ENCODE measurements at places on chromosomes 3 and 15. TPM values are rescaled to one million over a fixed set of nuclear protein-coding genes. Genes with fewer than 3 reads are reported as not detected.

GRCh38 chr15:90160781-90161727, 40.1 kb upstream of the SEMA4B start:
- H3K27ac ChIP-seq, result peak overlapping the region; percentile 71
- peaks cover 53% of the 10 kb centered on the region for H3K4me1 ChIP-seq
- H3K4me3 ChIP-seq, result no peak overlapping the region
- H3K27me3 ChIP-seq, result no peaks in the 10 kb centered on the region

DNA sequence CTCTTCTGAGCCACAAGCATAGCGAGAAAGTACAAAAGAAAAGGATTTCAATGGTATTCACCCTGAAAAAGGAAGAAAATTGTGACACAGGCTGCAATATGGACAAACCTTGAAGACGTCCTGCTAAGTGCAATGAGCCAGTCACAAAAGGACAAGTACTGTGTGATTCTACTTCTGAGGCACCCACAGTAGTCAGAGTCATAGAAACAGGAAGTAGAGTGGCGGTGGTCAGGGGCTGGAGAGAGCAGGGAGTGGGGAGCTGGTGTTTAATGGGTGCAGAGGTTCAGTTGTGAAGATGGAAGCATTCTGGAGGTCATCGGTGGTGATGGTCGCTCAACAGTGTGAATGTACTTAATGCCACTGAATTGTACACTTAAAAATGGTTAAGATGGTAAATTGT, 180.5 kb downstream of the APBA2 start:
- no peak overlapping the region for H3K4me3 ChIP-seq
- H3K4me1 ChIP-seq, result no peaks in the 10 kb centered on the region
- no peak for DNase-seq
- no peak overlapping the region for H3K27ac ChIP-seq
- H3K27me3 ChIP-seq, result no peaks in the 10 kb centered on the region

GRCh38 chr3:119817071-119817470, 35.2 kb downstream of the NR1I2 start:
- no peaks in the 10 kb centered on the region for H3K27me3 ChIP-seq
- H3K4me3 ChIP-seq, result no peak overlapping the region
- no peaks in the 10 kb centered on the region for H3K4me1 ChIP-seq

GRCh38 chr3:172476347-172476746, 28.1 kb upstream of the GHSR start:
- no peaks in the 10 kb centered on the region for H3K27me3 ChIP-seq
- no peak for DNase-seq
- no peaks in the 10 kb centered on the region for H3K36me3 ChIP-seq
- H3K27ac ChIP-seq, result no peak overlapping the region
- H3K4me3 ChIP-seq, result peak overlapping the region; percentile 46

- H3K27me3 ChIP-seq, result no peaks in the 10 kb centered on the region
- no peaks in the 10 kb centered on the region for H3K36me3 ChIP-seq
- no peak overlapping the region for H3K27ac ChIP-seq
- no peak for DNase-seq
- H3K4me1 ChIP-seq, result no peaks in the 10 kb centered on the region
Measured at GRCh38 chr15:91124132-91124531, 24.1 kb downstream of the SV2B start.

GRCh38 chr3:67312155-67312554, 314.0 kb downstream of the KBTBD8 start:
- DNase-seq, result no peak
- H3K36me3 ChIP-seq, result no peaks in the 10 kb centered on the region

GRCh38 chr3:127211118-127212060, 18.5 kb downstream of the PRR23E start:
- H3K36me3 ChIP-seq, result no peaks in the 10 kb centered on the region
- no peaks in the 10 kb centered on the region for H3K4me1 ChIP-seq
- no peak overlapping the region for H3K27ac ChIP-seq
- H3K4me3 ChIP-seq, result no peak overlapping the region

DNA sequence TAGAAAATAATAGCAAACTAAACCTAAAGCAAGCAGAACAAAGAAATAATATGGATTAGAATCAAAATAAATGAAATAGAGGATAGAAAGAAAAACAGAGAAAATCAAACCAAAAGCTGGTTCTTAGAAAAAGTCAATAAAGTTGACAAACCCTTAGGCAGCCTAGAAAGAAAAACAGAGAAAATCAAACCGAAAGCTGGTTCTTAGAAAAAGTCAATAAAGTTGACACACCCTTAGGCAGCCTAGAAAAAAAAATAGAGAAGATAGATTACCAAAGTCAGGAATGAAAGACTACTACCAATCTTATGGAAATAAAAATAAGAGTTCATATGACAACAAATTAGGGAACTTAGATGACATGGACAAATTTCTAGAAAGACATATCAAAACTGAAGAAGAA, 142.4 kb downstream of the LRRC28 start:
- no peak overlapping the region for H3K4me3 ChIP-seq
- no peaks in the 10 kb centered on the region for H3K36me3 ChIP-seq
- H3K27me3 ChIP-seq, result no peaks in the 10 kb centered on the region
- no peaks in the 10 kb centered on the region for H3K4me1 ChIP-seq

GRCh38 chr15:87874896-87875711, 381.4 kb downstream of the NTRK3 start:
- no peak overlapping the region for H3K27ac ChIP-seq
- H3K27me3 ChIP-seq, result no peaks in the 10 kb centered on the region
- H3K36me3 ChIP-seq, result no peaks in the 10 kb centered on the region
- H3K4me1 ChIP-seq, result no peaks in the 10 kb centered on the region
- DNase-seq, result no peak

GRCh38 chr3:153373606-153374005, 211.6 kb downstream of the RAP2B start:
- no peak overlapping the region for H3K4me3 ChIP-seq
- H3K36me3 ChIP-seq, result no peaks in the 10 kb centered on the region
- H3K27me3 ChIP-seq, result no peaks in the 10 kb centered on the region
- DNase-seq, result no peak
- H3K27ac ChIP-seq, result no peak overlapping the region

GRCh38 chr3:28667646-28668621, 319.3 kb upstream of the AZI2 start:
- no peaks in the 10 kb centered on the region for H3K36me3 ChIP-seq
- no peaks in the 10 kb centered on the region for H3K27me3 ChIP-seq
- peaks cover 10% of the 10 kb centered on the region for H3K4me1 ChIP-seq
- H3K4me3 ChIP-seq, result no peak overlapping the region

- no peak overlapping the region for H3K4me3 ChIP-seq
- H3K4me1 ChIP-seq, result no peaks in the 10 kb centered on the region
- no peak overlapping the region for H3K27ac ChIP-seq
- no peak for DNase-seq
- no peaks in the 10 kb centered on the region for H3K36me3 ChIP-seq
- H3K27me3 ChIP-seq, result no peaks in the 10 kb centered on the region
Measured at GRCh38 chr3:161051856-161052255, 53.3 kb downstream of the B3GALNT1 start.

GRCh38 chr3:13552857-13553652, 4.1 kb downstream of the FBLN2 start:
- DNase-seq, result no peak
- peak overlapping the region; percentile 29 for H3K4me3 ChIP-seq
- no peaks in the 10 kb centered on the region for H3K36me3 ChIP-seq
- peak overlapping the region; percentile 34 for H3K27ac ChIP-seq
- peaks cover 63% of the 10 kb centered on the region for H3K27me3 ChIP-seq

DNA sequence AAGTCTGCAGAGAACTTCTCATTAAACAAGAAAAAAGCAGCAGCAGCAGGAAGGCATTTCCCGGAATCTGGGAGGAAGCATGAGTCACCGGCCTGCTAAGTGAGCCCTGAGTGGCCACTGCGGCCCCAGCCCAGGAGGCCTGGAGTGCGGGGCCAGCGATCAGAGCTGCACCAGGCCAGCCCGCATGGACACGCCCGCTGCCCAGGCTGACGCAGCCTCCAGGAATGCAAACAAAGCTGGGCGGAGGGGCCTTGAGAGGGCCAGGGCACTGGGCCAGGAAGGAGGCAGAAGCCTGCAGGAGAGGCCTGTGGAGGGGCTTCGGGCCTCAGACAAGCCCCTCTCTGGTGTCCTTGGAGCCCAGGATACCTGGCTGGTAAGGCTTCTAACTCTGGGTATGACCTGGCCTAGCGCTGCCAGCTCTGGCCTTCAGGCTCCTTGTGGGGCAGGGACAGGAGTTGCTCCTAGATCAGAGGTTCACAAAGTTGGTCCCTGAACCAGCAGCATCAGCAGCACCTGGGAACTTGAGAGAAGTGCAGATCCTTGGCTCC, 101.2 kb downstream of the SMAD6 start:
- H3K4me3 ChIP-seq, result no peak overlapping the region
- peaks cover 28% of the 10 kb centered on the region for H3K4me1 ChIP-seq
- H3K27me3 ChIP-seq, result no peaks in the 10 kb centered on the region
- H3K27ac ChIP-seq, result peak overlapping the region; percentile 77

GRCh38 chr3:154059833-154060232, 61.4 kb upstream of the ARHGEF26 start:
- no peak overlapping the region for H3K4me3 ChIP-seq
- H3K4me1 ChIP-seq, result peaks cover 34% of the 10 kb centered on the region
- DNase-seq, result no peak
- H3K27ac ChIP-seq, result peak overlapping the region; percentile 81

DNA sequence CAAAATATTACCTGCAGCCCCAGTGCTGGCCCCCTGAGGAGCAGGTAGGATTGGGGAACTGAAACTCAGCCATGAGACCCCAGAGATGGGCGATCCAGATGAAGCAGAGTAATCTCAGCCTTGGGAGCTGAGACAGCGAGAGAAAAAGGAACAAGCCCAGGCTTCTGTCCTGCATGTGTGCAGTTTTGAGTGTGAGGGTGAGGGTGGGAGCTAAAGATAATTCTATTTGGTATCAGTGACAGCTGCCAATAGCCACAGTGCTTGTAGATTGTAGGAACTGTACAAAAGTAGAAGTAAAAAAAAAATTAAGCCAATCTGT, 5.9 kb downstream of the ATP8B4 start:
- H3K4me1 ChIP-seq, result no peaks in the 10 kb centered on the region
- DNase-seq, result no peak
- H3K4me3 ChIP-seq, result peak overlapping the region; percentile 27
- no peaks in the 10 kb centered on the region for H3K36me3 ChIP-seq

DNA sequence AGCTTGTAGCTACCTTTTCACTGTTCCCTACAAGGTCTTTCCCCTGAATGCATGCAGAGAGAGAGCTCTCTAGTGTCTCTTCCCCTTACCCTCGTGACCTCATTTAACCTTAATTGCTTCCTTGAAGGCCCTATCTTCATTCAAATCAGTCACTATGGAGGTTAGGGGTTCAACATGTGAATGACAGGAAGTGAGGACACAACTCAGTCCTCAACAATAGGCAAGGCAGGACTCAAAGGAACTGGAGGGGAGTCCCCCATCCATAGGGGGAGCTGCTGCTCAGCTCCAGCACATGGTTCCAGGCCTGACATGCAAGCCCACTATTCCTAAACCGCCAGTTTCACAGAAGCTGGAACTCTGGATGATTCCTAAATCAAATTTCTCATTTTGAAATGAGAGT, 33.8 kb upstream of the GYG1 start:
- H3K4me1 ChIP-seq, result peaks cover 26% of the 10 kb centered on the region
- DNase-seq, result no peak
- no peak overlapping the region for H3K4me3 ChIP-seq
- no peaks in the 10 kb centered on the region for H3K36me3 ChIP-seq

GRCh38 chr3:159131376-159131775, 329.5 kb downstream of the MFSD1 start:
- no peaks in the 10 kb centered on the region for H3K4me1 ChIP-seq
- DNase-seq, result no peak

GRCh38 chr3:41041462-41041861, 157.8 kb upstream of the CTNNB1 start:
- H3K4me1 ChIP-seq, result no peaks in the 10 kb centered on the region
- peak; percentile 68 for DNase-seq
- H3K36me3 ChIP-seq, result no peaks in the 10 kb centered on the region
- no peaks in the 10 kb centered on the region for H3K27me3 ChIP-seq
- H3K4me3 ChIP-seq, result no peak overlapping the region

DNA sequence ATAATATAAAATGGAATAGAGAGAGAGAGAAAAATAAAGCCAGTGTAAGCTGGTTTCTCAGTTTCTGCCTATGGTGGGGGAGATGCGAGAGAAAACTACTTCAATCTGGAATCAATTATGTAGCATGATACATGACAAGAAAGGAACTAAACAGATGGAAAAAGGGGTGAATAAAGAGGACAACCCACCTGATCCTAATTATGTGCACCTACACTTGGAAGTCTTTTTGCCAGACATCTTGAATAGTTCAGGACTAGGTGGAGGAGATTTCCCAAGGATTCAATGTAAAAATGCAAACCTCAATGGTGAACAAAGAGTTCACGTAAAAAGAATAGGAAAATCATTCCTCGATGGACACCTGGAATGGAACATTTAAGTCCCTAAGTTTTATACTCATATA, 524.4 kb upstream of the RGMA start:
- no peaks in the 10 kb centered on the region for H3K27me3 ChIP-seq
- DNase-seq, result no peak
- no peaks in the 10 kb centered on the region for H3K4me1 ChIP-seq
- no peaks in the 10 kb centered on the region for H3K36me3 ChIP-seq

- no peak for DNase-seq
- H3K4me1 ChIP-seq, result peaks cover 55% of the 10 kb centered on the region
- peak overlapping the region; percentile 6 for H3K27ac ChIP-seq
- peaks cover 64% of the 10 kb centered on the region for H3K36me3 ChIP-seq
- no peak overlapping the region for H3K4me3 ChIP-seq
- no peaks in the 10 kb centered on the region for H3K27me3 ChIP-seq
Measured at GRCh38 chr3:52842424-52842823, 7.6 kb upstream of the MUSTN1 start.

DNA sequence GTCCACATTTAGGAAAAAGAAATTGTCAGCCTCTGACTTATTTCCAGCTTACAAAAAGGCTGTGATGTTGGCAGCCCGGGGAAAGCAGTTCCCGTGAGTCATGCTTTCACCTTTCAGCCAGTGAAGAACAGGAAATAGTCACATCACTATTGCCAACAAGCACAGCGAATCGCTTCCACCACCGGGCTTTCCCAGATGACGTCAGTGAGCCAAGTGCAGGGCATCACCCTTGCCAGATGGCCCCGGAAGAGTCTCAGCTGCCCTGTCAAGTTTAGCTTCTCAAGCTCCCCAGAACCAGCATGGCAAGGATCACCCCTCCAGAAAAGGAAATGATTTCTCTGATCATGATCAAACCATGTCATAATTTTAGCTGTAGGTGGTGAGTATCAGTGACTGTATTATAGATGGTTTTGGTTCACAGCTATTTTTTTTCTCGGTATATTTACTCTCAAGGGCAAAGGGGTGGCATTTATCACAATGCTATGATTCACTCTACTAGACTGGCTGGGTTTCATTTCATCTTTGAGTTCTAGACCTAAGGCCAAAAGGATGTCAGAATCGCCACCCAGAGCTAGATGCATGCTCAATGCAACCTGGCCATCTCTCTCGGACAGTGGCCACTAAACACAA, 32.9 kb downstream of the B3GNT5 start:
- H3K4me3 ChIP-seq, result no peak overlapping the region
- H3K27ac ChIP-seq, result peak overlapping the region; percentile 62
- no peaks in the 10 kb centered on the region for H3K36me3 ChIP-seq
- peaks cover 17% of the 10 kb centered on the region for H3K4me1 ChIP-seq
- no peaks in the 10 kb centered on the region for H3K27me3 ChIP-seq
- peak; percentile 94 for DNase-seq

Gene LRRC31
- total RNA-seq, result not detected

Gene PROK2
- total RNA-seq, result 0.71 TPM

Gene CNTN3
- total RNA-seq, result 1.2 TPM

Gene GRK7
- total RNA-seq, result not detected

Gene CCR8
- total RNA-seq, result not detected

Gene ABI3BP
- 67.3 TPM for total RNA-seq

Gene ATP13A5
- not detected for total RNA-seq

Gene KLF13
- total RNA-seq, result 57.3 TPM

Gene CCR3
- not detected for total RNA-seq

Gene SNTN
- total RNA-seq, result not detected

Gene FAM3D
- total RNA-seq, result not detected

Gene ERICH6
- not detected for total RNA-seq

Gene C3orf22
- total RNA-seq, result not detected
